Activated CD8-positive, alpha-beta T cell treated with anti-CD3 and anti-CD28 coated beads for 36 hours (primary cell): ENCODE measurements at places on chromosomes 1 and 21. TPM values are rescaled to one million over a fixed set of nuclear protein-coding genes. Genes with fewer than 3 reads are reported as not detected.

Gene OR2T12
- not detected for total RNA-seq

Gene MAP3K6
- 8.3 TPM for total RNA-seq

- peaks cover 6% of the 10 kb centered on the region for H3K36me3 ChIP-seq
- DNase-seq = no peak
- peaks cover 6% of the 10 kb centered on the region for H3K4me1 ChIP-seq
- no peak overlapping the region for H3K27ac ChIP-seq
Observed at GRCh38 chr21:46172863-46173528, 11.3 kb downstream of the SPATC1L start.

DNA sequence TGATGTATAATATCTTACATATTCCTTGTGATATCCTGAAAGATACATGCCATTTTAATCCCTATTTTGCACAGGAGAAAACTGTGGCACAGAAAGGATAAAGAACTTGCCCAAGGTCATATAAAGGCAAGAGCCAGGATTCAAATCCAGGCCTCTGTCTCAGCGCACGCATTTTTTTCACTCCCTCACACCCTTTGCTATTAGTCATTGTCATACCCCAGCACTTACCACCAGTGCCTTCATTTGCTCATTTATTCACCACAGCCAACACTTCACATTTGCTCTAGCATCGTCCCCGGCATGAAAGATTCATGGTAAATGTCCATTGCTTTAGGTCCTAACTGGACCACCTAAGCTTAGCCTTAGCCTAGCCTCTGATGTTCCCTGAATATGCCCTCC, 14.2 kb downstream of the ALX3 start:
- H3K36me3 ChIP-seq = peaks cover 40% of the 10 kb centered on the region
- no peaks in the 10 kb centered on the region for H3K4me1 ChIP-seq
- no peak overlapping the region for H3K27ac ChIP-seq
- DNase-seq = no peak
- no peak overlapping the region for H3K4me3 ChIP-seq

GRCh38 chr21:26461500-26461899, 111.6 kb downstream of the CYYR1 start:
- DNase-seq = no peak
- H3K36me3 ChIP-seq = no peaks in the 10 kb centered on the region
- no peaks in the 10 kb centered on the region for H3K4me1 ChIP-seq
- no peak overlapping the region for H3K27ac ChIP-seq
- no peak overlapping the region for H3K4me3 ChIP-seq
- H3K27me3 ChIP-seq = no peaks in the 10 kb centered on the region

DNA sequence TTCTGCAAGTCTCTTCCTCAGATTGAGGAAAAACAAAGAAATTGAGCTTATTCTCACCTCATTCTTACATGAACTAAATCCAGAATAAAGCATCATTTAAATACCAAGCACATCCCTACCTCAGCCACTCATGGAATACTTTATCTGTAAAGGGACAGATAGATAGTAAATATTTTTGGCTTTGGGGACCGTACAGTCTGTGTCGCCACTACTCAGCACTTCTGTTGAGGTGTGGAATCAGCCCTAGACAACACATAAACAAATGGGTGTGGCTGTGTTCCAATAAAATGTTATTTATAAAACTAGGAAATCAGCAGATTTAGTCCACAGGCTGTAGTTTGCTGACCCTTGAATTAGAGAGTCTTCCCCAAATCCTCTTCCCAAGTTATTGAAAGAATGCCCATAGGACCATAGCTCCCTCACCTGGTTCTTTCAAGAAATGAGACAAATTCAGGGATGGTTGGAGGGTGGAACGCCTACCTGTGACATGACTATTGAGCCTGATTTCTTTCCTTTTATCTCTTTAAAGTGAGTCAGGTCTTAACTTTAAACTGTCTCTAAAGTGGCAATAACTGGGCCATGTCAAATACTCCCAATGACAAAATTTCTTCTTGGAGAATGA, 878.5 kb downstream of the USP25 start:
- no peak overlapping the region for H3K27ac ChIP-seq
- no peak overlapping the region for H3K4me3 ChIP-seq
- no peaks in the 10 kb centered on the region for H3K4me1 ChIP-seq
- H3K36me3 ChIP-seq = no peaks in the 10 kb centered on the region
